NCI-H1105 (cell line): ENCODE measurements at places on chromosomes 5 and 9.

DNA sequence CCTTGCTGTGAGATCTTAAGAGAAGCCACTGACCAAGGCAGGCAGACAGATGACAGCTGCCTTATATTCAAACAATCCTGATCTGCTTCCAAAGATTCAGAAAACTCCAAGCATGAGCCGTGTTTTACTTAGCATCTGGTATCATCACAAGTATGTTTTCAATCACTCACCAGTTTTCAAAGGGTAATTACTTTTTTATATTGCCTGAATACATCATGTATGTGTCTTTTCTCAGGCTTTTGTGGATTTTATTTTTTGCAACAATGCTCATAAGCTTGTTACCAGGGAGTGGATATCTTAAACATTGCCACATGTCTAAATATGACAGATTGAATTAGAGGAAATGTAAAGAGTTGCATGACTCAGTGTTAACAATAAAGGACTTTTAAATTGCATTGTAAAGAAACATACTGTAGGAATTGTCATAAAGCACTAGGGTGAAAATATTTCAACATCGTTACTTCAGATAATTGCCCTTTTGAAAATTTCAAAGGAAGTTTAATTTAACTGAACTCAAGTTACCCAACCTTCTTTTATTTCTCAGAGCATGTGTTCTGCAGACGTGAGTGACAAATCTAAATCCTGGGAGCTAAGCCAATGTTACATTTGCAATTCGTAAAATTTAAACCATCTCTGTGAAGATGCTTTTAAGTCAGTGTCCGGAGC lies 326.1 kb downstream of the PLK2 start:
- DNase-seq: no peak

GRCh38 chr5:38634568-38635369 lies 78.3 kb upstream of the LIFR start:
- no peak for DNase-seq

GRCh38 chr5:5481633-5482032 lies 59.2 kb downstream of the ICE1 start:
- no peak for DNase-seq

GRCh38 chr5:151772029-151772845 lies 483 bp downstream of the G3BP1 start:
- DNase-seq: peak; percentile 4

- no peak for DNase-seq
These were observed 24.2 kb downstream of the TNIP1 start for GRCh38 chr5:151056379-151057325.

GRCh38 chr9:6444128-6444527 lies 31.1 kb downstream of the UHRF2 start:
- DNase-seq: no peak

DNA sequence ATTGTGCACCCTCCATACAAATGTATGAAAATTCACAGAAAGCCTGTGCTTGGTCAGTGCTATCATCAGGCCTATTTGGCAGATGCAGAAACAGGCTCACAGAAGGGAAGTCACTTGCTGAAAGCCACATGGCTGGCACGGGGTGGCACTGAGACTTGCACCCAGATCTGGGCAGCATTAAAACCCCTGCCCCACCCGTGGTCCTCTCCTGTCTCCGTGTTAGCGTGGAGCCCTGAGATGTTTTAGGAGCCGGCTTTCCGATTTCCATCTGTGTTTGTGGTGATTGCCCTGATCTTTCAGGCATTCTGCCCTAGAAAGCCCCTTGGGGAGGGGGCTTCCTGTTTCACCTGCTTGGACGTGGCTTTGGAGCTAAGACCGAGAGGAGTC lies 102.2 kb upstream of the IER5L start:
- DNase-seq: no peak

GRCh38 chr9:3999706-4000105 lies 300.2 kb downstream of the GLIS3 start:
- no peak for DNase-seq
